ENCODE measurements at places on chromosomes 3 and 15. TPM values are rescaled to one million over a fixed set of nuclear protein-coding genes. Genes with fewer than 3 reads are reported as not detected.

Gene QTRT2
- 21.3 TPM for total RNA-seq

Gene CLPX
- total RNA-seq = 71.9 TPM

DNA sequence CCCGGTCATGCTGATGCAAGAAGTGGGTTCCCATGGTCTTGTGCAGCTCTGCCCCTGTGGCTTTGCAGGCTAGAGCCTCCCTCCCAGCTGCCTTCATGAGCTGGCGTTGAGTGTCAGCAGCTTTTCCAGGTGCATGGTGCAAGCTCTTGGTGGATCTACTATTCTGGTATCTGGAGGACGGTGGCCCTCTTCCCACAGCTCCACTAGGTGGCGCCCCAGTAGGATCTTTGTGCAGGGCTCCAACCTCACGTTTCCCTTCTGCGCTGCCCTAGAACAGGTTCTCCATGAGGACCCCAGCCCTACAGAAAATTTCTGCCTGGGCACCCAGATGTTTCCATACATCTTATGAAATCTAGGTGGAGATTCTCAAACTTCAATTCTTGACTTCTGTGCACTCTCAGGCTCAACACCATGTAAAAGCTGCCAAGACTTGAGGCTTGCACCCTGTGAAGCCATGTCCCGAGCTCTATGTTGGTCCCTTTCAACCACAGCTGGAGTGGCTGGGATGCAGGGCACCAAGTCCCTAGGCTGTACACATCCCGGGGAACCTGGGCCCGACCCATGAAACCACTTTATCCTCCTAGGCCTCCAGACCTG is 238.4 kb upstream of the MDFIC2 start:
- peak; percentile 53 for DNase-seq

GRCh38 chr15:49460411-49460941 is 37.4 kb downstream of the FGF7 start:
- DNase-seq = no peak
